ENCODE measurements at places on chromosomes 13 and 19.

DNA sequence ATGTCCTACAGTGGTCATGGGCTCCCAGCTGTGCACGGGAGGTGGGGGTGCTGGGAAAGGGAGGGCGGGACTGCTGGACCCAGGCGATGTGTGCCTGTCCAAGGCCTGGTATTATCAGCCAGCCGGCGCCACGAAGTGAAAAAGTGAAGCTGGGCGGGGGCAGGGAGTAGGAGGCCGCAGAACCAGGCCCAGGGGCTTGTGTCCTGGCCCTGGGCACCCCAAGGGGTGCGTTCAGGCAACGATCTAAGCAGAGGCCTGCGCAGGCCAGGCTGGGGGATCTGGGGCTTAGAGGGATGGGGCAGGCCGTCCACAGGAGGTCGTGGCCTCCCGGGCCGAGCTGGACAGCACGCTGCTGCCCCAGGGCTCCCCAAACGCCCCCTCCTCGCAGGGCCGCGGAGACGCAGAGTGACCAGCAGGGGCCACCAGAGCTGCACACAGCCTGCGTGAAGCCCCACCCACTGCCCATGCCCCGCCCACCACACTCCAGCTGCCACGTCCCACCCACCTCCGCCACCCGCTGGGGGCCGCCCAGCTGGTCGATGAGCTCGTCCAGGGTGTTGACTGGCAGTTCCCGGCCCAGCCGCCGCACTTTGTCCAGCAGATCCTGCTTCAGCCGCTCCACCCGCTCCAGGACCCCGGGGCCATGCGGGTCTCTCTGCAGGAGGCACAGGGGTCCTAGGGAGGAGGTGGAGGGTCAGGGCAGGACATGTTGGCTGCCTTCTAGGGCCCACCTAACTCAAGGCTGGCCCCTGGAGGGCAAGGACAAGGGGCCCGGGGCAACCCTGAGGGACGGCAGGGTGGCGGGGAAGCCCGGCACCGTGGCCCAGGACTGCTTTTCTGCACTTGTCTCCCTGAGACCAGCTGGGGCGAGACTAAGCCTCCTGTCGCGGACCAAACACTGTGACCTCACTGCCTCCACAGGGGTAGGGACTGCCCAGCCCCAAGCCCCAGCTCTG lies 9.5 kb downstream of the GPX4 start:
- DNase-seq = peak; percentile 80

- DNase-seq = no peak
Observed at GRCh38 chr13:30373727-30374126, 48.6 kb upstream of the UBE2L5 start.

DNA sequence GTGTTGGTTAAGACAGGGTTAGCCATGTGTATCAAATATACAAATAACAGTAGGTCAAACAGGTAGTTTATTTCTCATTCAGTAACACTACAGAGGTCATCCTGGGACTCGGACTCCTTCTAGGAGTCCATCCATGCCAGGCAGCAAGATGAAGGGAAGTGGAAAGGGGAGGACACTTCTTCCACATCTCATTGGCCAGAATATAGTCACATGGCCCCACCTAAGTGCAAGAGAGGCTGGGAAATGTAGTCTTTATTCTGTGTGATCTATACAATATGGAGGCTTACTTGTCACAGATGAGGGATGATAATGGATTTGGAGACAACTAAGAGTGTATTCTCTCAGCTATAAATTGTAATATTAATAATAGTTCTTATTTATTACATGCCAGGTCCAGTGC lies 31.1 kb downstream of the RDH8 start:
- no peak for DNase-seq

GRCh38 chr19:44927746-44928145 lies 13.3 kb downstream of the APOC1 start:
- no peak for DNase-seq

GRCh38 chr19:1825909-1826556 lies 14.0 kb upstream of the ATP8B3 start:
- DNase-seq = peak; percentile 78

- no peak for DNase-seq
Observed at GRCh38 chr13:45441633-45442032, 23.1 kb upstream of the COG3 start.

DNA sequence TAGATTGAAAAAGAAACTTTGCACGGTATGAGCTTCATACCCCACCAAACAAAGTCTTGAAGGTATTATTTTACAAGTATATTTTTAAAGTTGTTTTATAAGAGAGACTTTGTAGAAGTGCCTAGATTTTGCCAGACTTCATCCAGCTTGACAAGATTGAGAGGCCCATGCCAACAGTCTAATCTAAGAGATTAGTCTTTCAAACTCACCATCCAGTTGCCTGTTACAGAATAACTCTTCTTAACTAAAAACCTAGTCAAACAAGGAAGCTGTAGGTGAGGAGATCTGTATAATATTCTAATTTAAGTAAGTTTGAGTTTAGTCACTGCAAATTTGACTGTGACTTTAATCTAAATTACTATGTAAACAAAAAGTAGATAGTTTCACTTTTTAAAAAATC lies 41.9 kb upstream of the RAP2A start:
- DNase-seq = no peak

DNA sequence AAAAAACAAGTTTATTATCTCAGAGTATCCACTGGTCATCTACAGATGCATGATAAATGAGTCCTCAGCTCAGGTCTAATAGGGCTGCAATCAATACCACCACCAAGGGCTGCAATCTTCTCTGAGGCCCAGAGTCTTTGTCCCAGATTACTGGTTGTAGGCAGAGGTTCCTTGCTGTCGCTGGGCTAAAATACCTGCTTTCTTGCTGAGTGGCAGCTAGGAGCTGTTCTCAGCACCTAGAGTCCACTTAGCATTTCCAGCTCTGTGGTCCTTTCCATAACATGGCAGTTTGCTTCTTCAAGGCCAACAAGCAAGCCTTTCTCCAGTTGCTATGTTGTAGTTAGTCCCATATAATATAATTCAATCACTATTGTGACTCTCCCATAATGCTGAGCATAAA lies 351.3 kb downstream of the SLITRK1 start:
- DNase-seq = no peak

DNA sequence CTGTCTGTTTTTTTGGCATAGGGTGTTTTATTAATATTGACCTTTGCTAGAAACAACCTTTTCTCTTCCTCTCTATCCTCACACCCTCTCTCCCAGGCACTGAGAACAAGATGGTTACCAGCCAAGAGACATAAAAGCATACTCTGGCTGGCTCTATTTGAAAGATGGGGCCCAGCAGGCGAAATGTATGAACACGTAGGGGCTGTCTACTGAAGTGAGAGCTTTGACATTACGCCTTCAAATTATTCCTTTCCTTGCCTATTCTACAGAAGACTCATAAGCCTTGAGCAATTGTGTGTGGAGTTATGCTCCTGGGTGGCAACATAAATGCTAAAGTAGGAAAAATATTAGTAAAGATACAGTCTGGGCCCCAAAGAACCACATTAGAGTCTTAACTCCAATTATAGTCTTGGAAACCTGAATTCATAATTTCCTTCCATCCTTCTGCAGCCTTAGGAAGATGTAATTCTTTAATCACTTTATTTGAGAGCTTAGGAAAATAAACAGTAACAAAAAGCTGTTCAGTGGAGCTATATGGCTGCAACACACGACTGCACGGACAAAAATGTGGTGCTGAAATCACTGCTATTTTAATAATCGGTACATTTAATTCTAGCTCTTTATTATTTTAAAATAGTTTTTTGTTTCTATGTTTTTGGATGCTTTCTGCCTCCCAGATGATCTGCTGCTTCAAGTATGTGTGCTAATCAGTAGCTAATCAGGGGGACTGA lies 122.3 kb upstream of the RNF113B start:
- DNase-seq = no peak

- no peak for DNase-seq
Observed at GRCh38 chr13:26280822-26281221, 26.9 kb downstream of the CDK8 start.

DNA sequence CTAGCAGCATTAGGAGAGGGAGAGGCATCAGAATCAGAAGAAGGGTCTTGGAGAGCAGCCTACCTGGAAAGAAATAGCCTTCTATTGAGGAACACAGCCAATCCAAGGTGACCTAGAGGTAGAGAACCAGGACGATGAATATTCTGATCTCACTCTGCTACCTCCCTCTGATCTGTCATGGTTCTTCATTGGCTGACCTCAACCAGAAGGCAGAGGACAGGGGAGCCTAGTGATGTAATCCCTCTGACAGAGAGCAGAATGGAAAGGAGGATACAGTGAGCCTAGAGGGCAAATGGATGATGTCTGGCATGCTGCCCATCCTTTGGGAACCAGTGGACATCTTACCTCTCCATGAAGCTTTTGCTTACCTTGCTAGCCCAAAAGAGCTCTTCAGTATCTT lies 3.6 kb downstream of the ZNF507 start:
- no peak for DNase-seq

- DNase-seq = no peak
Observed at GRCh38 chr13:31105856-31106255, 55.8 kb downstream of the HSPH1 start.

GRCh38 chr13:75294110-75294509 lies 187.9 kb downstream of the TBC1D4 start:
- no peak for DNase-seq

DNA sequence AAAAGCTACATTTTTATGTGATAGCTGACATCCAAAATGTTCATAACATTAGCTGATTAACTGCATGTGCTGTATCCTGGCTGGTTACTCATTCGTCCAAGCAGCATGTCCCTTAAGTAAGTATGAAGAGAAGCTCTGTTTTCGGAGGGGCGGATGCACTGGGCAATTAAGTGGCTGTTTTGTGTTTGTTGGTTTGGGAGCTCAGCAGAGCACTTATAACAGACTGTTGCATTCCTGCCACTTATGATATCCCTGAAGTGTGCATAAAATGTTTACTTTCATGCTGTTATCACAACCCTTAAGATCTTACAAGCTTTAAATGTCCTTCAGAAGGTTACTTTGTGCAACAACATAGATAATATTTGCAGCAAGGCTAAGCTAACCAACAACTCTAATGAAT lies 264.1 kb downstream of the NALCN start:
- DNase-seq = no peak

DNA sequence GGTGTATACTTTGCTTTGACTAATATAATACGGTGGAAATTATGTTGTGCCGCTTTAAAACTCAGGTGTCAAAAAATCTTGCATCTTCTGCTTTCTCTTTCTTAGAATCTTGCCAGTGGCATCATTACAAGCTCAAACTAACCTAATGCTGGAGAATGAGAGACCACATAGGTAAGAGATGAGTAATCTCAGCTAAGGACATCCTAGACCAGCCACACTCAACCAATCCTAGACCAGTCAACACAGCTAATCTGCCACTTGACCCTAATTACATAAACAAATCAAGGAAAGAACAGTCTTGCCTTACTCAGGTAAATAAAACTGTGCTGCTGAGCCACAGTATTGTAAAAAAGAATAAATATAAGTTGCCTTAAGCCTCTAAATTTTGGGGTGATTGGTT lies 1323.9 kb upstream of the SPRY2 start:
- no peak for DNase-seq

DNA sequence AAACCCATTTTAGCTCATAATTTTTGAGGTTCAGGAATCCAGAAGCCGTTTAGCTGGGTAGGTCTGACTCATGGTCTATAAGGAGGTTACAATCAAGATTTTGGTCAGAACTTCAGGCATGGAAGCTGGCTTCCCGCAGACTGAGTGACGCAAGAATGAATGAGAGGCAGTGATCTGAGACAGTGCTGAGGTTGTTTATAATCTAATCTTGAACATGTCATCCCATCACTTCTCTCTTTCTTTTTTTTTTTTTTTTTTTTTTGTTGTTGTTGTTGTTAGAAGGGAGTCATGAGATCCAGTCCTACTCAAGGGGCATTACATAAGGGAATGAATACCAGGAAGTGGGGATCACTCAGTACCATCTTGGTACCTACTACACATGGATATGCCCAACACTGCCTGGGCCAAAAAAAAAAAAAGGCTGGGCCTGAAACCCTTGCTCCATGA lies 217.4 kb downstream of the DLEU7 start:
- no peak for DNase-seq

- DNase-seq = no peak
Observed at GRCh38 chr13:41004875-41005693, 14.0 kb downstream of the ELF1 start.

DNA sequence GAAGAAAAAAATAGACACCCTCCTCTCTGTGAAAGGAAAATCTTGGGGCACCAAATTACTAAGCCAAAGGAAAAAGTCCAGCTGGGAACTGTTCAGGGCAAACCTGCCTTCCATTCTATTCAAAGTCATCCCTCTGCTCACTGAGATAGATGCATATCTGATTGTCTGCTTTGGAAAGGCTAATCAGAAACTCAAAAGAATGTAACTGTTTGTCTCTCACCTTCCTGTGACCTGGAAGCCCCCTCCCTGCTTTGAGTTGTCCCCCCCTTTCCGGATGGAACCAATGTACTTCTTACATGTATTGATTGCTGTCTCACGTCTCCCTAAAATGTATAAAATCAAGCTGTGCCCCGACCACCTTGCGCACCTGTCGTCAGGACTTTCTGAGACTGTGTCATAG lies 216.0 kb upstream of the SOX1 start:
- DNase-seq = no peak

- DNase-seq = no peak
Observed at GRCh38 chr13:60627071-60627686, 230.2 kb downstream of the TDRD3 start.

DNA sequence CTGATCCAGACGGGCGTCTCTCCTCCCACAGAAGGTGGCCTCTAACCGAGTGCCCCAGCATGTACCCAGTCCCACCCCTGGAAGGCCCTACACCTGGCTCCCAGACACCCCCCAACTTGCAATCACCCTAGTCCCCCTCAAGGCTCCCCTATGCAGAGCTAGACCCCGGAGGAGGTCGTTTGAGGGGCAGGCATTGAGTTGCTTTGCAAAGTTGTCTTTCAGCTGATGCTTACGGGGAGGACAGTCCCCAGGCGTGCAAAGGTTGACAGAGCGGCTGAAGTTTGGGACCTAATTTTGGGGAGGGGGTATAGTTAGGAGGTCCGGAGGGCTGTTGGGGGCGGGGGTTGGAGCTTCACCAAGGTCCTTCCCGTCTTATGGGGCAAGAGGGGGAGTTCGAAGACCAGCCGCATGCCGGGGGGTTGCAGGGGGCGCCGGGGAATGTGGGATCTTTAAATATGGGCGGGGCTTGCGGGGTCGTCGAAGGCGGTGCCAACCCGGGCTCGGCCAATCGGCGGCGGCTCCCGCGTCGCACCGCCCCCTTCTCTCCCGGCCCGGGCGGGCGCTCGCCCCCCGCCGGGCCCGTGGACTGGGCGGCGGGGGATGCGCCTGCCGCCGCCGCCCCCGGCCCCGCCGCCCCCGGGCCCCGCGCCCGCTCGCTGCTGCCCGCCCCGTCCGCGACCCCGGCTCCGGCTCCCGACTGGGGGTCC lies at the start of gene KCNN1:
Gene KCNN1, plus strand, starts transcription at position 558 of the 707 bp plus-strand sequence. CDS start 6,782 bp downstream, outside the sequence.
- no peak for DNase-seq

- DNase-seq = no peak
Observed at GRCh38 chr19:29923653-29924052, 18.4 kb upstream of the URI1 start.

Data from memory B cell (primary cell).